ENCODE measurements at places on chromosomes 13 and 19.

- DNase-seq, result no peak
Observed at GRCh38 chr13:45503658-45504057, 38.9 kb downstream of the COG3 start.

- no peak for DNase-seq
Observed at GRCh38 chr19:38506375-38506722, 72.9 kb downstream of the RYR1 start.

DNA sequence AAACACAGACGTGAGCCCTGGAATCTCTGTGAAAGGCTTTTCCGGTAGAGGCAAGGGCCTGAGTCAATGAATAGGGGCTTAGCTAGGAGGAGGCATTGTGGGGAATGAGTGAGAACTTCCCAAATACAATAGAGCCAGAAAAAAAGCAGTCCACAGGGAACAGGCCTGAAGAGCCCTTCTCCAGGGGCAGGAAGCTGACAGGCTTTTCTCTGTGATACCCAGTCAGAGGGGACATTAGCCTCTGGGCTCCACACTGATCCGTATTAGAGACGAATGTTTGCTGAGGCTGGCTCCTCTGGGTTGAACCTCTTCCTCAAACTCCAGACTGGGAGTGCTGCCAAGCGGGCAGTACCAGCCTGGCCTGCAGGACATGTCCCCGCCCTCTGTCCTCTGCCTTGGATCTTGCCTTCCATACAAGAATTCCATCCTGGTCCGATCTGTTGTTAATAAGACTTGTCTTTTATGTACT lies 2.3 kb downstream of the DHRS12 start:
- DNase-seq, result no peak

GRCh38 chr13:59342400-59342799 lies 821.3 kb downstream of the DIAPH3 start:
- no peak for DNase-seq

DNA sequence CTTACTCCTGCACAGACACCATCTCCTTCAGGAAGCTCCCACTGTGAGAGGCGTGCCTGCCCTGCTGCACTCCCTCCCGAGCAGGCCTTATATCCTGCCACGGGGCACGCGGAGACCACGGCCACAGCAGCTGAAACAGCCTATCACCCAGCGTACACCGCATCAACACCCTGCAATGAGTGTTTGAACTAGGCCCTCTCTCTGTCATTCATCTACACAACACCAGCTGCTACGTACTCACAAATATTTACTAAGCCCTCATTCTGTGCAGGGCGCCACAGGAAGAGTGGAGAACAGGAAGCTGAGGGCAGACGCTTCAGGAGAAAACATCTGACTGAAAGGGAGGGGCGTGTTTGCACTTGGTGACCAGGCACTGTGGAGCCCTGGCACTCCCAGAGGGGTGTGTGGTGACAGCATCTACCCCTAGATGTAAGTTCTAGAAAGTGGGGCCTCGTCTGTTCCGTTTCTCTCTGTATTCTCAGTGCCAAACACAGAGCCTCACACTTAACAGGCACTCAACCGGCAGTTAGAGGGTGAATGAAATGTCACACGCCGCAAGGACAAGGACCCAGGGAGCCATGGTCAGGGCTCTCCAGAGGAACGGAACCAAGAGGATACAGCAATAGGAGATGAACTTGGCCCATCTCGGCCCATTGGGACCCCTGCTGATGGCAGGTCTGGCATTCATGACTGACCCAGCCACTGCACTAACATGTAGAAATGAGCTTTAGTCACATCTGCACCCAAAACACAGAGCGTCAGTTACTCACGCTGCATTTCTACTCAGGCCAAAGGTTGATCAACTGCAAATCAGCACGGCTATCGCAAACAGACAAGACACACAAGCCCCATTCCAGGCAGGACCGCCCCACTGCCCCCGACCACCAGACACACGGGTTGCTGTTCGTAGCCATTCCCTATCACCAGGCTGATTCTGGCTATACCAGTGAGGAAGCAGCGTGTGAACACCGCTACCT lies 15.7 kb downstream of the RANBP3 start:
- peak; percentile 20 for DNase-seq

DNA sequence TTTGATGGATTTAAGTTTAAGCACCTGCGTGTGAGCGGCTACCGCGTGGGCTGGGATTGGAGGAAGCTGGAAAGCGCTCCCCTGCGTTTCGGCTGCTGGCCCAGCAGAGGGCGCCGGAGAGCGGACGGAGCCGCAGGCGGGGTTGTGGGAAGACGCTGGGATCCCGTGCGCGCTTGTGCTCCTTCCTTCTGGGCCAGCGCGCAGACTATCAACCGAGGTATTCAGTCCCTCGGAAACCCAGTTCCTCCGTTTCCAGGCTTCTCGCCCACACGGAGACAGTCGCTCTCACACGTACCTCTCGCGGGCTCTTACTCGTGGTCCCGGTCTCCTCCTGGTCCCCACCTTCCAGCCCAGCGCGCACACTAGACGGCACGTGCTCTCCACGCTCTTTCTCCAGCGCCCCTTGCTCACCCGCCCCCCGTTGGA lies 28.8 kb downstream of the EPN1 start:
- peak; percentile 18 for DNase-seq

- no peak for DNase-seq
Observed at GRCh38 chr19:6076675-6077463, 33.4 kb downstream of the RFX2 start.

- DNase-seq, result peak; percentile 40
Observed at GRCh38 chr19:51440846-51441409, 17.3 kb downstream of the SIGLEC8 start.

DNA sequence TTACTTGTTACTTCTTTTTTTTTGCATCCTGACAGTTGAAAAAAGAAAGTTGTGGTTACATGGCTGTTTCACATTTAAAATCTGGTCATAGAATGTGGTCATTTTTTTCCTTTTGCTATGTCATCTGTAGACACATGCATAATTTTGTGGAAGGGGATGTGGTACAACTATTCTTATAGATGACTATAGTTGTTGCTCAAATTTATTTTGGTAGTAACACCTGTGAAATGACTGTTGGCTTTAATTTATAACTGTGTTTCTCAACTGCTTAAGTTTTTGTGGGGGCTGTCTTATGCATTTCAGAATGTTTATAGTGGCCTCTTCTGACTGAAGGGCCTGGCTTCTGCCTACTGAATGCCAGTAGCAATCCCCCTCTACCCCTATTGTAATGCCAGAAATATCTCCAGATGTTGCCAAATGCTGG lies 130.5 kb downstream of the PAN3 start:
- no peak for DNase-seq

GRCh38 chr19:38869836-38870607 lies 8.1 kb downstream of the RINL start:
- DNase-seq, result peak; percentile 79

- DNase-seq, result no peak
Observed at GRCh38 chr19:30289336-30289735, 82.8 kb upstream of the ZNF536 start.

DNA sequence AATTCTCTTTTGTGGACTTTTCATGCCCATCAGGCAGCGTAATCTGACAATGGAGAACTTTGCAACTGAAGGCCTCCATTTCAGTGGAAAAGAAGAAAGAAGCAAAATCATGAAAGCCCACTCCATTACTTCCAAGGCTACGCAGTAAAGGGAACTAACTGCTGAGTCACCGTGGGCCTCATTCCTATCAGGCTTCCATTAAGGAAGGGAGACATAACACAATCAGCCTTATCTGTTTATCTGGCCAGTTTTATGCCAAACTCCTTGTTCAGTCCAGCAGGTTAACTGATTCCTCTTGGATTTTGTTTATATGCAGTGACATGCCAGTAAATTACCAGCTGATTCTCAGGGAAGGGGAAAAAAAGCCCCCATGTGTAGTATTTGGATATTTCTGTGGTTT lies 56.8 kb upstream of the KATNAL1 start:
- no peak for DNase-seq

- DNase-seq, result no peak
Observed at GRCh38 chr13:73499695-73500094, 440.9 kb downstream of the KLF5 start.

- no peak for DNase-seq
Observed at GRCh38 chr13:86882835-86883234, 788.3 kb upstream of the SLITRK5 start.

DNA sequence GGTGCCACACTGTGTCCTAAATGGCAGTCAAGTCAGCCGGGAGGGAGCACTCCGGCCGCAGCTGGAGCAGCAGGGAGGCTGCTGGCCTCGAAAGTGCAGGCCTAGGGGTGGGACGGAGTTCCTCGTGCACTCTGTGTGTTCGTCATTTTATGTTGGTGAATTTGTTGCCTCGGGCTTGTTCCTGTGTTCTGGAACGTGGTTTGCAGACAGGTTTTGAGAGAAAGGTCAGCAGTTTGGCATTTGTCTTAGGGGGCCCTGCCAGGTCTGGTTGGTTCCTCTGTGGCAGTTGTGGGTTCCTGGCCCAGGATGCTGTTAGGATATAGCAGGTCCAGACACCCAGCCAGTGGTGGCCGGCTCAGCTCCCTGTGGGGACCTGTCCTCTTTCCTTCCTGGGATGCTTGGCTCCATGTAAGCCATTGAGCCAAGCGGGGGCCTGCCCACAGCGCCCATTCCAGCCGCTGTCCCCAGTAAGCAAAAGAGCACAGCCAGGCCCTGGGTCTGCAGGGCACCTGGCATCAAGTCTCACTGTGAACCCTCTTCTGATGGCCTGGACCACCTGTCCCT lies 30.0 kb downstream of the MPHOSPH8 start:
- no peak for DNase-seq

- no peak for DNase-seq
Observed at GRCh38 chr19:55131421-55131820, 14.0 kb upstream of the PPP1R12C start.

GRCh38 chr19:47105874-47106273 lies 7.7 kb downstream of the ZC3H4 start:
- DNase-seq, result no peak

DNA sequence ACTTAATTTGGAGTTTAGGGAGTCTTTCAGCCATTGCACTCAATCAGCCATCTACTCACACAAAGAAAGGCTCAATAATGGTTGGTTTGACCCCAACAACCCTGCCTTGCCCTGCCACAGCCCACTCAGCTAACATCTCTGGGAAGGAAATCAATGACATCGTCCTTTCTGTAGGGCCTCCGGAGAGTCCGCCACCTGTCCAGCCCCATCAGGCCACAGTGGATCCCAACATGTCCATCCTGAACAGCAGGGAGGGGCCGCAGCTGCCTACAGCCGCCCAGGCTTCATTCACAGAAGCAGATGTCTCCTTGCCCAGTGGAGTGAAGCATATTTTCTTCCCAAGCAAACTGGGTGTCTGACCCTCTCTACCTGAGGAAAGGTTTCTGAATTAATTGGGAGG lies 4.2 kb upstream of the CDX2 start:
- DNase-seq, result no peak

DNA sequence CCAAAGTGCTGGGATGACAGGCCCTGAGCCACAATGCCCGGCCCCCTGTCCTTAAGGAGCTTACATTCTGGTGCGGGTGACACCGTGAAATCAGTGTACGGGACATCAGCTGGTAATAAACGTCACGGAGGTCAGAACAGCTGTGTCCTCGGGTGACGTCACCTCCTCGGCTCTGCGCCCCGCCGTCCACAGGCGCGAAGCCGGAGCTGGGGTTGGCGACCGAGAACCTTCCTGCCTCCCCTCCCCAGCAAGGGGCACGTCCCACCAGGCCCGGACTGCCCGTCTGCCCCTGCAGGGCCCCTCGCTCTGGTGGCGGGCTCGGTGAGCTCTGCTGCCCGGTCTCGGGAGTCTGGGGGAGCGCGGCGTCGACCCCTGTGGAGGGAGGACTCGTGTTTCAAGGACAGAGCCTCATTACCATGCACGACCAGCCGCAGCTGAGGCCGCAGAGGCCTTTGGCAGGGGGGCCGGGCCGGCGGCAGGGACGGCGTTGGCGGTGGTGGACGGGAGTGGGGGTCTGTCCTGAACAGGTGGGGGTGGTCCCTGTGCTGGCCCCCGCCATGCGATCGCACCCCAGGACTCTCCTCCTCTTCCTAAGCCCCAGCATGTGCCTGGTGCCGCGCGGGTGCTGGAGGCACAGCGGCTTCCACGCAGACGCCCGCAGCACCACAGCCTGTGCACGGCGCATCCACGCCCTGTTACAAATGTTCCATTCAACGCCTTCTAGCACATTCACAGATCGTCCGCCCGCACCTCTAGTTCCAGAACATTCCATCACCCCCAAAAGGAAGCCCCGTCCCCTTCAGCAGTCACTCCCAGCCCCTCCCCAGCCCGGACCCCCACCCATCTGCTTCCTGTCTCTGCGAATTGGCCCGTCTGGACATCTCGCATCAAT lies 5.4 kb downstream of the LINGO3 start:
- no peak for DNase-seq

- peak; percentile 52 for DNase-seq
Observed at GRCh38 chr19:511101-511851, 4.0 kb downstream of the TPGS1 start.

DNA sequence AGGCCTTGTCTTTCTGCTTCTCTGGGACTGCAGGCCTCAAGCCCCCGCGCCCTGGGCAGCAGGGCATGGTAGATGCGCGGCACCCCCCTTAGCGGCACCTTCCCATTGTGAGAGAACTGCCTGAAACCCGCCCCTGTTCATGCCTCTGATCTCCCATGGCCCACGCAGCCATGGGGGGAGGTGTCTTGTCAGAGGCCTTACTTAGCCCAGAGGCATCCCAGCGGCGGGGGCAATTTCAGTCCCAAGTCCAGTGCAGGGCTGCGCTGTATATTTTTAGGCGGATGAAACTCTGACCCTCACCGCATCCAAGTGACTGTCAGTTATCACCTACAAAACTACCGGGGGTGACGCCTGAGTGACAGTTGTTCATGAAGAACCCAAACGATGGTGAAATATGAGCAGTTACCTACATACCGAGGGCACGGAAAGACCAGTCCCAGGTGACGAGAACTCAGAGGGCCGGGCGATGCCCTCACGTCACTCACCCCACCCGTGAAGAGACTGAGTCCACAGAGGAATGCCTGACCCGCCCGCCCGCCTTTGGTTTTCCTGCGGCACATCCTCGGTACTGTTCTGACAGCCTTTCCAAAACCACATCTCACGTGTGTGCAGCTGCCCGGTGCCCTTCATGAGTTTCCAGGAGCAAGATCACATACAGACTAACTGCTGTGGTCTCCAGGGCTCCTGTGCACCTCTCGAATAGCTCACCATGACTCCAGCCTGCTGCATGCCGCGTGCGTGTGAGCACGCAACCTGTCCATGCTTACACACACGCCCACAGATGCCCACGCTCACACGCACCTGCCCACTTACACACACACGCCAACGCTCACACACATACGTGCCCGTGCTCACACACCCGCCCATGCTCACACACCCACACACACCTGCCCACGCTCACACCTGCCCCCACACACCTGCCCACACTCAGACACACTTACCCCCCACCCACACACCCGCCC lies 14.4 kb downstream of the IL17D start:
- no peak for DNase-seq

DNA sequence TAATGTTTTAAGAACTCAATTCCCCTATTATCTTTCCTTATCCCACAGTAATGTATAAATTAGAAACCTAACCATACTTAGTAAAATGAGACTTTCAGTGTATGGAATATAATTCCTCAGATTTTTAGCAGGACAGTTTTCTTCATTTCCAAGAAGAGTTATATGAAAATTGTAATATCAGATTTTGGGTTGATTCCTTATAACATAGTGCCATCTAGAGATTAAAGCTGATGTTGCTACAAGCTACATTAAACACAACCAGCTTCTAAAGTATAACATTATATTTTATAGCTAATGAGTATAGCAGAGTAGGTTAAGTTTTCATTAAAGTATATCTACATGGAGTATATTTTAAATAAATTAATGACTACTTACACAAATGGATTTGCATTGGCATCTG lies 99.7 kb upstream of the MIR17HG start:
- no peak for DNase-seq
